ENCODE measurements at places on chromosomes 3 and 15.

DNA sequence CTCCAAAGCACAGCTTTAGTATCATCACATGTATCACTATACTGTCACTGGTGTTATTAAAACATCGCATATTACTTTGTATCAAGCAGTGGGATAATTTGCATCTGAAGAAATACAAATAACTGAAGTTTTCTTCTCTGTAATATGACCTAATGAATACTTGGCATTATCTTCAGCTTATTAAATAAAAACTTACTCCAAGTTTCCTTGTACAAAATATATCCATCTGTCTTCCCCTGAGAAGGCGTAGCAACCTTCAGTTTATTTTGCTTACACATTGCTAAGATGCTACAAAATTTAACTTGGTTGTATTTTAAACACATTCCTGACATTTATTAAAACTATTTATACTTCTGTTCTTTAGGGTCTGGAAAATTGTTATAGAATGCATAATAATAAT, 13.7 kb downstream of the FGF7 start:
- no peak for DNase-seq

GRCh38 chr3:114967168-114967567, 179.9 kb downstream of the ZBTB20 start:
- no peak for DNase-seq

DNA sequence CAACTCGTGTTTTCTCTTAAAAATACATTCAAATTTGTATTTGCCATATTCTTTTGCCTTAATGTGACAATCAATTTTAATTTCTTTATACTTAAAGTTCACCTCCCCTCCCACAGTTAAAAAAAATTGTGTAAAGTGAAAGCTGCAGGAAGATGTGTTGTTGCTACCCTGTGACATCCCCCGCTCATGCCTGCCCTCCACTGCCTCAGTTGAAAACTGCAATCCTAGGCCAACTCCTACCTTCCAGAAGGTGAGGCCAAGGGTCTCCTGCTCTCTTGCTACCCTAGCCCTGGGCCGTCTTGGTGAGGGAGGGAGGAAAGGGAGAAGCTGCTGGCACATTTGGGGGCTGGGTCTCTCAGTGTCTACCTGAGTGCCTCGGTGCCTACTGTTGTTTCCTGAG, 57.0 kb upstream of the CMTM7 start:
- no peak for DNase-seq

DNA sequence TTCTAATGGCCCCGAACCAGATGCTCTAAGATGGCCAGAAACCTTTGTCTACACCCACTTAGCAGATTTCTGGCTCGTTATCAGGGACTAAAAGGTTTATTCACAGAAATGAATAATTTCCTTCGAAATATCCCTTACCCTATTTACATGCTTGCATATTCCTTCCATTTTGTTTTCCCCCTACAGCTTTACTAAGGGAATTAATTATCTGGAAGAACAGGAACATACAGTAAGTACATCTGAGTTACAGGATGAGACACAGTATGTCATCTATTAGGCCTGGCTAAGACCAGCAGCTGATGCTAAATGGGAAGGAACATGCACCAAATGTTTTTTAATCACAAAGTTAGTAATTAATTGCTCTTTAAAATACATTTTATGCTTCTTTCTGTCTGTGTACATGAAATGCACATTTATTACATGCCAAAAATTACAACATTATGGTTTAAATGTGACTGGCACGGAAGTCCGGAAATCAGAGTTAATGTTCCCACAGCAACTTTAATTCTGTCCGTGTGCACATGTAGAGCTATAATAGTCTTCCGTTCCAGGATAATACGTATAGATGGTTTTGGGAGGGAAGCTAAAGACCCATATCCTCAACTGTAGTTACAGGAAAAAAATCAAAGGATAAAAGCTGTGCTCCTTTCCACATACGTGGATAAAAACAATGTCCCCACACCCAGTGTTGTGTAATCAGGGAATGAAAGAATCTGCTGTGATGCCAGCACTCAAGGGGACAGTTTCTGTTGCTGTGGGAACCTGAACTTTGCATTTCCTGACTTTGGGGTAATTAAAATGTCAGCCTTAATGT, 82.0 kb downstream of the TIGIT start:
- no peak for DNase-seq

DNA sequence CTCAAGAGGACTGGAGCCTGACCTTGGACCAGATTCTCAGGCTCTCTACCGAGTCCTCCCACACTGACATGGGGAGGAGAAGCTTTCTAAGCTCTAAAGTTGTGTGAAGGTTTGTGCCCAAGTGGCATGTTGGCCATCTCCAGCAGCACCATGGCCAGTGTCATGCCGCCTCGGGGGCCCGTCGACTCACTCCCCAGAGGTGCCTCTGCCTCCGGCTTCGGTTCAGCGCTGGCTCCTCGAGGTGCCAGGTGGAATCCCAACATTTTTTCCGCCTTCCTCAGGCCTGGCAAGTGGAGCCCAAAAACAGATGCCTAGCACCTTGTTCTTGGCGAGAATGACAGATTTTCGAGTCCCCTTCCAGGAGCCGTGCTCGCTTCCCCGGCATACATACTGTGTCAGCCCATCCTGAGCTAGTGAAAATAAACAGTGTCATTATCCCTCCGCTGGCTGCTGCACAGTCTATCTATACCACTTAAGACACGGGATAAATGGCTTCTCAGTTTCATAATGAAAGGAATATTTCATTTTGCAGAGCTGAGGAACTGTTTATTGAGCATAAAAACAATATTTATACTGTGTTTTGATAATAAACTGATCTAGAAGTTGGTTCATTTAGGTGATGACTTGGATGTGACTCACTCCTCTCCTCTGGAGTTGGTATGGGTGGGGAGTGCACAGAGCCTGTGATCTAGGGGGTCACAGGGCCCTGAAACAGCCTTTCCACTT, 328.5 kb upstream of the TLE3 start:
- no peak for DNase-seq

- DNase-seq = no peak
Measured at GRCh38 chr15:69529961-69530633, 77.5 kb downstream of the RPLP1 start.

DNA sequence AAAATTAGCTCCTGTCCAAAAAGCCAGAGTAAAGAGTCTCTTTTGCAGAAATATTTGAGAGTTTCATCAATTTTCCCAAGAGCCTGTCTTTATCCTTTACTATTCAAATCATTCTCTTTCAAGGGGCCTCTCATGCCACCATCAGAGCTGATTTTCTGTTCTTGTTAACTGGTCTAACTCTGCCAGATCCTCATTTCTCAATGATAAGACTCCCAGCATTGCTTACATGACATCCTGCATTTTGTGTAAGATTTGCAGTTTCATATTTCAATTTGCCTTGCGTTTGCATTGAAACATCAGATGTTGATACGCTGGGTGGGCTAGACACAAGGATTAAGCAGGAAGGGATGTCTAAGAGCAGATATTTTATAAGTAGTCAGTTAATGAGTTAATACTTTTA, 228.7 kb downstream of the TBL1XR1 start:
- no peak for DNase-seq

- no peak for DNase-seq
Measured at GRCh38 chr3:134228035-134228434, 22.6 kb downstream of the RYK start.

GRCh38 chr3:140552898-140553297, 125.0 kb upstream of the TRIM42 start:
- DNase-seq = no peak

GRCh38 chr3:143380449-143380848, 260.9 kb downstream of the CHST2 start:
- no peak for DNase-seq

GRCh38 chr3:25350725-25351114, 77.3 kb upstream of the RARB start:
- DNase-seq = no peak

- no peak for DNase-seq
Measured at GRCh38 chr15:75943713-75944215, 40.1 kb downstream of the FBXO22 start.

- no peak for DNase-seq
Measured at GRCh38 chr15:91561371-91562100, 292.0 kb upstream of the SLCO3A1 start.

GRCh38 chr3:121641127-121641526, 19.6 kb downstream of the HCLS1 start:
- DNase-seq = no peak

GRCh38 chr3:112411425-112411824, 78.5 kb downstream of the CD200 start:
- DNase-seq = no peak

DNA sequence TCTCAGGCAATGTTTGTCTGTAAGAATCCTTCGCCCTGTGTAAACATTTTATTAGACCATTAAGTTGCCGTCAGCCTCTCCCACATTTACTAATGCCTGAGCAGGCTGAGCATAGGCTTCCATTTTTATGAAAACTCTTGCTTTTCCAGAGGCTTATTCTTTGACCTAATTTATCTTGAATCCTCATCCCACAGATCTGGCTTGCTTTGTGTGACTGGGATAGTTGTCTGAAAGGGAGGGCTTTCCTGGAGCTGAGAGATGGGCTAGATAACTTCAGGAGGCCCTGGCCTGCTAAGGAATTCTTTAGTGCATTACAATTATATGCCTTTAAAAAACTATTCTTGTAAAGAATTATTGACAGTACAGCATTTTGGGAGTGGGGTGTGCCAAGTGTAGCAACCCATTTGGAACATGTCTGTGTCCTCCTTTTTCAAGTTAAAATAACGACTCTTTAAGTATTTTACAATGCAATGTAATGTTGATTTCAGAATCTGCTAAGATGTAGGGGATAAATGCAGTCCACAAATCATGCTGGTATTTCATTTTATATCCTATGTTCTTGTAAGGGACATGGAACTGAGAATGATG, 52.4 kb downstream of the EEFSEC start:
- no peak for DNase-seq

Data from stimulated activated CD8-positive, alpha-beta memory T cell treated with anti-CD3 and anti-CD28 coated beads, Interleukin-2, amount 100 ng/mL, for 1 hour (primary cell).